ENCODE measurements at places on chromosomes 7 and 10. TPM values are rescaled to one million over a fixed set of nuclear protein-coding genes. Genes with fewer than 3 reads are reported as not detected.

- no peak for DNase-seq
These were observed 8.1 kb upstream of the FAM107B start for GRCh38 chr10:14782691-14783363.

Gene CCDC3
- 4.0 TPM for total RNA-seq

DNA sequence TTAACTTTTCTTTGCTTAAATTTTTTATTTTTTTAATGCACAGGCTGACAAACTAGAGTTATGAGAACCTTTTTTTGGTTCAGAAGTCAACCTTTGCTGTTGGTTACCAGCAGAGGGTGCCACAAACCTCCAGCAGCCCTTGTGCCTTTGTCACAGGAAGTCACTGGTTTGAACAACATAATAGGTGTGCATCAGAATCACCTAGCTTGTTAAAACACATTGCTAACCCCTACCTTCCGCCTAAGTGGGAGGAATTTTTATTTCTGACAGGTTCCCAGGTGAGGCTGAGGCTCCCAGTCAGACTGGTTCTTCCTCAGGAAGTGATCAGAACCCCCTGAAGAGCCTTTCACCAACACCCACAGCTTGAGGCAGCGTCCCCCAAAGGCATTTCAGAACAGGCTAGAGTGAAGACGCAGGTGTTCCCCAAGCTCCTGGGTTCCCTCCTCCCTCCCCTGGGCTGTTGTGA lies 22.6 kb upstream of the VDAC2 start:
- DNase-seq, result peak; percentile 53

DNA sequence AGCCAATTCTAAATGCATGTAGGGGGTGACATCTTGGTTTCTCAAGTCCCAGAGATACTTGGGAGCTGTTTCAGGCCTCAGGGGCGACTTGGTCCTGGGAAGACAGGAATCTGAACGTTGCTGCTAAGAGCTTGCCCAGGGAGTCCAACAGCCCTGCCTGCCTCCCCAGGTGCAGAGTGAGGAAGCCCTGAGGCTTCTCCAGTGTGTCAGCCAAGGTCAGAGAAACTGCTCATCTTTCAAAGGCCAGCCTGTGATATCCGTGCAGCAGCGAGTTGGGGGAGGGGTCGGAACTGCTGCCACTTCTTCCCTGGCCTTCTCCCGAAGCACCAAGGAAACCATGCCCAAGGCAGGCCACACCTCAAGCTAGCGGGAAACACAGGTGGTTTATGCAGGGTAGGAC lies 9.7 kb downstream of the GDF2 start:
- DNase-seq, result no peak

Gene CFAP58
- 0.20 TPM for total RNA-seq

DNA sequence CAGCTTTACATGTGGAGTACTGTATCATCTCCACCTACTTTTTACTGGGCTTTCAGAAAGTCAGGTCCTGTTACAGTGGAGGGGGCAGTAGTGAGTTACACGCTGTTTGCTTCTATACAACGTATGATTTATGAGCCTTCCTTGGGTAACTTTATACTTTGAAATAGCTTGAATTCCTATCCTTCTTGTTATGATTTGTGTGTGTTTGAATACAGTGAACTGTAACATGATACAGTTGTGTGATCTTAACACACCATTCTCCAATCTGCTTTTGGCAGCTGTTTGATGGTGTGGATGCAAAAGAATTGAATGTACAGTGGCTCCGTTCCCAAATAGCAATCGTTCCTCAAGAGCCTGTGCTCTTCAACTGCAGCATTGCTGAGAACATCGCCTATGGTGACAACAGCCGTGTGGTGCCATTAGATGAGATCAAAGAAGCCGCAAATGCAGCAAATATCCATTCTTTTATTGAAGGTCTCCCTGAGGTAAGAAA lies 41.7 kb downstream of the SP8 start:
- DNase-seq, result no peak

Gene UTF1
- not detected for total RNA-seq

DNA sequence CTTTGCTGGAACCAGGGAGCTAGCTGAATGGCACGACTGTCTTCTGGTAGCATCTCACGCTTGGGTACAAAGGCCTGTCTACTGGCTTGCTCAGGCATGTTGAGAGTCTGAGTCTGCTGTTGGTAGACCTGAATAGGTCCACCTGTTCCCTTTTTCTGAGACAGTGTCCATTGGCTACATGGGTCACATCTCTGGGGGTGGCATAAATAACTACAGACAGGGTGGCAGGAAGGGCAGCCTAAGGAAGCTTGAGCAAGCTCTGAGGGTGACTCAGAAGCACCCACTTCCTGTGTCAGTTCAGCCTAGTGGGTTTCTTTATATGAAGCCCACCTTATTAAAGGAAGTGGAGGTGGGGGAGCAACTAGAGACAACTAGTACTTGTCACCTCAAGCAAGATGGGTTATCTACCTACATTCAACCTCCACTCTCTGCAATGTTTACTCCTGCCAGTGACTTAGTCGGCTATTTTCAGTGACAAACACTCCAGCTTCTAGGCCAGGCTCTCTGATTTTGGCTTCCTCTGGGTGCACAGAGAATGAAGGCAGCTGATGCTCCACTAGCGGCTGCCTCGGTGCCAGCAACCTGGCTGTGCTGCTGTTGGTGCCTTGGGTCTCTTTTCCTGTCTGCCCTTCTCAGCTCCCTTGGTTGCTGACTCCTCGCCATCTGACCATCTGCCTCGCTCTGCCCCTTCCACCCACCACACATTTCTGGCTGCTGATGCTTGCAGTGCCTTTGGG lies 5.7 kb upstream of the ZYX start:
- DNase-seq, result no peak

GRCh38 chr7:151891753-151892152 lies 14.8 kb upstream of the PRKAG2 start:
- DNase-seq, result no peak

- DNase-seq, result no peak
These were observed 120.9 kb downstream of the CACNB2 start for GRCh38 chr10:18261063-18261610.

- no peak for DNase-seq
These were observed 9.4 kb upstream of the RFC2 start for GRCh38 chr7:74263399-74264120.

Gene TLX1
- total RNA-seq, result 0.12 TPM

GRCh38 chr10:82737549-82737948 lies 862.6 kb downstream of the NRG3 start:
- DNase-seq, result no peak

Gene UNC5B
- total RNA-seq, result 32.4 TPM

GRCh38 chr10:97096261-97097083 lies 89.3 kb downstream of the SLIT1 start:
- no peak for DNase-seq

GRCh38 chr7:136953386-136953785 lies 84.9 kb downstream of the CHRM2 start:
- no peak for DNase-seq

- no peak for DNase-seq
These were observed 9.3 kb upstream of the PPP1R3A start for GRCh38 chr7:113928112-113928511.

Gene AKR1C2
- total RNA-seq, result 65.4 TPM

DNA sequence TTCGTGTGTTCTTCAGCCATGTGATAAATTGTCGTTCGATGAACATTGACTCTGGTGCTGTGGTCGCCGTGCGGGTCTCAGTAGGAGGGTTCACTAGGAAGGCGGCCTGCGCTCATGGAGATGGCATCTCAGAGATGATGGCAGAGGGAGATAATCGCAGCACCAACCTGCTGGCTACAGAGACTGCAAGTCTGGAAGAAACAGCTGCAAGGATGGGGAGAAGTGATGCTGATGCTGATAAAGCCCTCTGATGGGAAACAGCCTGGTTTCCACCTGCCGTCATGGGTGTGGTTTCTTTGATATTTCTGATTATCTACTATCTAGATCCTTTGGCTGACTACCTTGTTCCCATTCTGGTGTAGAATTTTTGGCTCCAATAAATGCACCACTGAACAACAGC lies 130.5 kb upstream of the ANKRD30A start:
- DNase-seq, result no peak

- DNase-seq, result no peak
These were observed 222.9 kb downstream of the DNAJB6 start for GRCh38 chr7:157559596-157560257.

DNA sequence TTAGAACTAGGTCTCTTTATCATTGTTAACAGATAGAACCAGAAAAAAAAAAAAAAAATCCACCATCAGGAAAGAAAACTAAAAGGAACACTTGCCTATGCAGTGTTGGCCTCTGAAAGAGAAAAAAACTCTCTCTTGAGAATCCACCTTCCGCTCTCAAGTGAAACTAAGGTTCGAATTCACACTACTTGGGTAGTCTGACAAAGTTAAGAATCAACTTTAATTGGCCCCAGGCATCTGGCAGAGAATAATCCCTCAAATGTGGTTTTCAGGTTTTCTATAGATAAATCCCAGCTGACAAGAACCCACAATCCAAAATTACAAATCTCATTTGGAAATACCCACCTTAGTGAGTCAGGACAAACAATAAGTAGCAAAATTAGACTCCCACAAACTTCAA lies 199.7 kb upstream of the LRRN3 start:
- DNase-seq, result no peak
